ENCODE measurements at places on chromosomes 16 and 17.
A peak's percentile ranks its signal among the peaks of the same experiment; 100 is the strongest.

DNA sequence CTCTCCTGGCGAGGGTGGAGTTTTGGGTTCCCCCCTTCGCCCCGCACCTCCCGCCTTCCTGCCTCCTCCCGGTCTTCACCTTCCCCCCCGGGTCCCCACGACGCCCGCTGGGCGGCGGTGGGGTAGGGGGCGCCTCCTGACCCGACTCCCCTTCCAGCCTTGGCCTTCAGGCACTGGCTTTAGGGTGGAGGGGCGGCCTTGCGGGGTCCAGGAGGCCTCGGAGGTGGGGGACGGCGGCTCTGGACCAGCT lies 2.4 kb downstream of the SLC16A3 start:
- no peak for DNase-seq

- peak; percentile 6 for DNase-seq
Observed at GRCh38 chr17:53942898-53943297, 120.2 kb downstream of the KIF2B start.

DNA sequence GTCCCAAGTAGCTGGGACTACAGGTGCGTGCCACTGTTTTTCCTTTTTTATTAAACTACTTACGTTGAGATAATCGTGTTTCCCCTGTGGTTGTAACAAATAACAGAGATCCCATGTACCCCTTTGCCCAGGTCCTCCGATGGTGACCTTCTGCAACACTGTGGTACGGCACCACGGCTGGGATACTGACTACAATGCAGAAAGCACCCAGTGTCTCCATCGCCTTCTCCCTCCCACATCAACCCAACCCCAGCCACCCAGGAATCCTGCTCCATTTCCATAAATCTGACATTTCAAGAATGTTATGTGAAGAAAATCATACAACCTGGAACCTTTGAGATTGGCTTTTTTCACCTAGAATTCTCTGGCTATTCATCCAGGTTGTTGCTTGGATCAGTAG lies 22.1 kb downstream of the MPRIP start:
- no peak for DNase-seq

DNA sequence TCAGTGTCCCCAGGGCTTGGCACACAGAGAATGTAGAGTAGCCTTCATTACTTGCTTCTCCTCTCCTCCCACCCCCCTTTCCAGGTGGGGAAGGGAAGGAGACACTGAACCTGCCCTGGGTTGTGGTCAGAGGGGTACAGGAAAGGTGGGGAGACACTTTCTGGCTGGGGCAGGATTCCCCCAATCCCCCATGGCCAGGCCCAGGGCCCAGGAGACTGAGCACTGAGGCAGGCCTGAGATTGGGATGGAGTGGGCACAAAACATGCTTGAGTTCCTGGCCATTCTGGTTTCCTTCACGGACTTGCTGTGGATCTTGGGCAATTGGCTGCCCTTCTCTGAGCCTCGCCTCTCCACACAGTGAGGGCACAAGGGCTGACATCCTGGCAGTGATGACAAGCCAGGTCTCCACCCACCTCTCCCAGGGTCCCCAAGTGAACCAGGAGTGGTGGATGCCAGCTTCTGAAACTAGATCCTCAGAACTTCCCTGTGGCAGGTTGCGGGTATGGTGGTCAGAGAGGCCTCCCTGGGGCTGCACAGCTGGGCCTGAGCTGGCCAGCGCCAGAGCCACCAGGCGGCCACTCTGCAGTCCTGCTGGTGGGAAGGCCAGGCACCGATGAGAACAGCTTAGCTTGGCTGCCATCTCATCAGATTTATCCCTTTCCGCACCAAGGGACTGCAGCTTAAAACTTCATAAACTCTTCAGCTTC lies 9.3 kb downstream of the ZNF629 start:
- no peak for DNase-seq

GRCh38 chr16:7303052-7303610 lies 29.5 kb upstream of the RBFOX1 start:
- peak; percentile 48 for DNase-seq

DNA sequence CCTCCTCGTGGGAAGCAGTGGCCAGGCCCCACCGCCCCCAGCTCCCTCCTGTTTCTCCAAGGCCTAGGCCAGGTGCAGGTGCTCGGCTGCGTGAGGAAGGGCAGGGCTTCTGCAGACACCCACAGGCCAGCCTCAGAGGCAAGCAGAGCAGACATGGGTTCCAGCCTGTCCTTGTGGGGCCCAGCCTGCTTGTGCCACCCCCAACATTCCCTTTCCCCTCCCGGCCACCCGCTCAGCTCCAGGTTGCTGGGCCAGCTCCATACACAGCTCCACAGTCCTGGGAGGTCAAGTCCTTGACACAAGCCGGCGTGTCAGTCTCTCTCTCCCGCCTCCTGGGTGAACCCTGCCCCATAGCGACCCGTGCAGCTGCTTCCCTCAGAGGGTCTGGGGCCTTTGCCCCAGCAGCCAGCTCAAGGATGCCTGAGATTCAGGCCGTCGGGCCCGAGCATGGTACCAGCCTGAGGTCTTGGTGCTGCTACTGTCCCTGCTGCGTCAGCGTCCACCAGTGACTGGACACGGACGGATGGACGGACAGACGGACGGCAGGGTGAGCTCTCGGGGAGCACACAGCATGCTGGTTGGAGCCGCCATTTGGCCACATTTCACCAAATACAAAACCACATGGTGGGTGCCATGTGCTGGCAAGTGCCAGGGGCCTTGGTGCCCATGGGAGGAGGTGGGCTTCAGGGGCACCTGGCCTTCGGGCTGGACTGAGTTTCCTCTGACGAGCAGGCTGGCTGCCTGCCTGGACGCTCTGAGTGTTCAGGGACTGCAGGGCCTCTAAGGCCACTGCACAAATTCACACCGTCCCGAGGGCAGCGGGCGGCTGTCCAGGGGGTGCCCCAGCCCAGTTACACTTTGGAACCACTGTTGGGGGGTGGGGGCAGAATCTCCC lies 8.0 kb downstream of the SECTM1 start:
- DNase-seq, result no peak

GRCh38 chr16:87163637-87164036 lies 153.6 kb downstream of the C16orf95 start:
- DNase-seq, result no peak

DNA sequence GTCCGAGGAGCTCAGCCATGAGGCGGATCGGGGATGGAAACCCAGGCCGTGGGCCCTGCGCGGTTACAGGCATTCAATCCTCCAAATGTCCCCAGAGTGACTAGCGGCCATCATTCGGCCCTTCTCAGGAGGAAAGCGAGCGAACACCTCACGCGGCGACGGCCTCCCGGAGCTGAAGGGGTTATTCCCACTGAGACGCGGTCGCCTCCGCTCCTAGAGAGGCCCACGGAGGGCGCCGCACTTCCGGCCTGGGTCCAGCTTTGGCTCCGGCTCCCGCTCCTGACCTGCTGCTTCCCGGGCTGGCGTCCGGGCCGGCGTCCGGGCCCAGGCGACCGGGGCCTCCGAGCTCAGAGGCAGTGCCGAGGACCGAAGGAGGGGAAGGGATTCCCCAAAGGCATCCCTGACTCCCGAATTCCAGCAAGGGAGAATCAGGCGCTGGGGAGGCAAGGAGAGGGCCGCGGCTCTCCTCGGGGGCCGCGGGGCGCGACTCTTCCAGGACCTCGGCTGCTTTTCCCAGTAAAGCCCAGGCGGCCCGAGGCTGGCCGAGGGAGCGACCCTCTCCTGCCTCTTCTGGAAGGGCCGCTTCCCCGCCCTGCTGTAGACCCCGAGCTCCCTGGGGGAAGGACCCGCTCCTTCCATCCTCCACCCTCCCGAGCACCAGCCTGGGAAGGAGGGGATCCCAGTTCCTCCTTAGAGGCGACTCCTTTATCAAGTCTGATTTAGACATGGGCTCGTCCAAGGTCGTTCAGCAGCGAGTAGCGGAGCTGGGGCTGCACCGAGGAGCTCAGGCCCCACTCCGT lies 18.6 kb upstream of the ZNF629 start:
- DNase-seq, result peak; percentile 89

DNA sequence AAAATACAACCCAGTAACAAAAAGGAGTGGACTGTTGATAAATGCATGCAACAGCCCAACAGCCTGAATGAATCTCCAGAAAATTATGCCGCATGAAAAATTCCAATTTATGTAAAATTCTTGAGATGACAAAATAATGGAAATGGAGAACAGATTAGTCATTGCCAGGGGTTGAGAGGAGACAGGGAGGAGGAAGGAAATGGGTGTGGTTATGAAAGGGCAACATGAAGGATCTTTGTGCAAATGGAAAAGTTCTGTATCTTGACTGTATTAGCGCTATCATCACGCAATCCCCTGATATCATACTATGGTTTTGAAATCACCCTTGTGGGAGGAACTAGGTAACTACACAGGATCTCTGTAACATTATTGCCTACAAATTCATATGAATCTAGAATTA lies 1058.3 kb upstream of the RBFOX1 start:
- DNase-seq, result no peak

DNA sequence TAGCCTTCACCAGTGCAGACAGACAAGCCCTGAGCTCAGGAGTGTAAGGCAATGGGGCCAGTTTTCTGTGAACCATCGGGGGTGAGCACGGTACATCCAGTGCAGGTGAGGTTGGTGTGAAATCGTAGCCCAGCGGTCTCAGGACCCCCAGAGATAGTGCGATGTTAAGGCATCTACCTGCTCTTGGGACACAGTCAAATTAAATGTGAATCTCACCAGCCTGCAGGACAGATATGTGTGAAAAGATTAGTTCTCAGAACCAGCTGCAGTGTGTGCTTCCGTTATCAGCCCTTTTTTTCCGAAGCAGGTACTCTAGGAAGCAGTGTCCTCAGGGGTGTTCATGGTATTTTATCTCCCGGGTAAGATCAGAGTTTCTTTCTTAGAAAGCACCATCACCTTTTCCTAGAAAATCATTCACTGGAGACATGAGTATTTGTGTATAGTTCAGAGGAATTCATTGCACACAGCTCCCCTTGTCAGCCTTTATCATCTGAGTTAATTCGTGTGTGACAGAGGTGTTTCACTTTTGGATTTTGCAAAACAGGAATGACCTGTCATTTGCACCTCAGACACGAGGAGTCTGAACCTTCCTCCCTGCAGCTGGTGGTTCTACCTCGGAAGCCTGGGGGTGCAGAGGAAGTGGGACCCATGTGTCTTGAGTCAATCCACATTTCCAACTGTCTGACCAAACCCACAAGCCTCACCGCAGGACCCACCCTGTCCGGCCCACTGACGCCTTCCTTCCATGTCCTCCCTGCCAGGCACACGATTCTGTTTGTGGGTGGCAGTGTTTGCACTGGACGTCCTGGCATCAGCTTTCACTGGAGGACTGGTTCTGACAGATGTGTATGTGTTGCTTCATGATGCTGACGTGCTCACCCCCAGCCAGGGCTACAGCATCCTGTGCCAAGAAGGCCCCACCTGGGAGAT lies 107.8 kb downstream of the CLEC16A start:
- DNase-seq, result no peak

DNA sequence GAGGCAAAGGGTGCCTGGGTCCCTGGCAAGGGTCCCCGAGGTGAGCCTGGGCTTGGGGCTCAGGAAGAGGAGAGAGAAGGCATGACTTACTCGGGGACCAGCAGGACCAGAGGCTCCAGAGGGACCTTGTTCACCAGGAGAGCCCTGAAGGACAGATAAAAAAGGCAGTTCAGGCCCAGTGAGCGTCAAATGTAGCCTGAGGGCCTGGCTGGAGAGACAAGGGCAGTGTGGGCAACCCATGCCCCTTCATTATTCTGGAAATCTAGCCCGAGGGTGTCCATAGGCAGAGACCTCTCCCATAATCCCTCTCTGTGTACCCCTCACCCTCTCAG lies 14.1 kb downstream of the COL1A1 start:
- no peak for DNase-seq

- DNase-seq, result peak; percentile 56
Observed at GRCh38 chr17:7632492-7632894, 2.6 kb downstream of the SHBG start.

DNA sequence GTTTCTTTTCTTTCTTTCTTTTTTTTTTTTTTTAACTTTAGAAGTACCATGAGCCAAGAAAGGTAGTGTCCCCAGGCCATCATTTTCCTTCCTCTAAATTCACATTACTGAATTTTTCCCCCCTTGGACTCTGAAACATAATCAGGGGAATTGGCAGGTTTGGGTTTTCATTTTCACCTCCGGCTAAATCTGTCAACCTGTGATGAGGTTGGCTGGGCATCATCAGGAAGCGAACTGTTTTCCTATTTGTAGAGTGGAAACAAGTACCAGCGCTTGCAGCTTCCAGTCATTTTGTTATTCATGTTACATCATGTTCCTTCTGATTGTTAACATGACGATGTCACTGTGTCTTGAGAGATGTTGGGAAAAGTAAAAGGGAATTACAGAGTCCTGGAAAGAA lies 641.9 kb upstream of the RBFOX1 start:
- DNase-seq, result peak; percentile 79

- no peak for DNase-seq
Observed at GRCh38 chr16:63877401-63877800, 1244.5 kb downstream of the CDH11 start.

Data from cerebellar cortex (tissue), 1 donor.